ENCODE measurements at places on chromosomes 11 and 22.
A peak's percentile ranks its signal among the peaks of the same experiment; 100 is the strongest.

DNA sequence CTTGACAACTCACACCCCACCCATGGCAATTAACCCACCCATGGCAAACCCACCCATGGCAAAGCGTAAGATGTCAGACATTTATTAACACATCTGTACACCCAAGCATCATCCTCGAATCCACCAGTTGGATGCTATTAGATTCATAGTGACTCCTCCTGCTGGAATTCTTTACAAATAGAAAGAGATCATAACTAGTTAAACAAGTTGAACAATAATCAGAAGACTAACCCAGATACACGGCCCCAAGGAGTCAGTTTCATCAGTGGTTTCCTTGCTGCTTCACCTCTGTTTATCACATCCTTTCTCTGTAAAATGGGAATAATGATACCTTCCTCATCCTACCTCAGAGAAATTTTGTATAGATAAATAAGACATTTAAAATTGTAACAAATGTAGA, 5.1 kb downstream of the GTPBP1 start:
- H3K27ac ChIP-seq = no peak overlapping the region
- no peak for DNase-seq
- peaks cover 8% of the 10 kb centered on the region for H3K36me3 ChIP-seq
- H3K4me3 ChIP-seq = no peak overlapping the region
- H3K4me1 ChIP-seq = peaks cover 5% of the 10 kb centered on the region

- no peak overlapping the region for H3K27ac ChIP-seq
- H3K4me1 ChIP-seq = no peaks in the 10 kb centered on the region
Measured at GRCh38 chr11:36532941-36533601, 23.0 kb upstream of the TRAF6 start.

GRCh38 chr11:112255067-112255720, 5.5 kb downstream of the PLET1 start:
- H3K27ac ChIP-seq = 0 out of 2 replicates have a peak overlapping the region, but pooled peaks have one; percentile 11
- H3K4me3 ChIP-seq = no peak overlapping the region
- peak; percentile 88 for DNase-seq
- H3K27me3 ChIP-seq = no peaks in the 10 kb centered on the region
- peaks cover 5% of the 10 kb centered on the region for H3K4me1 ChIP-seq

DNA sequence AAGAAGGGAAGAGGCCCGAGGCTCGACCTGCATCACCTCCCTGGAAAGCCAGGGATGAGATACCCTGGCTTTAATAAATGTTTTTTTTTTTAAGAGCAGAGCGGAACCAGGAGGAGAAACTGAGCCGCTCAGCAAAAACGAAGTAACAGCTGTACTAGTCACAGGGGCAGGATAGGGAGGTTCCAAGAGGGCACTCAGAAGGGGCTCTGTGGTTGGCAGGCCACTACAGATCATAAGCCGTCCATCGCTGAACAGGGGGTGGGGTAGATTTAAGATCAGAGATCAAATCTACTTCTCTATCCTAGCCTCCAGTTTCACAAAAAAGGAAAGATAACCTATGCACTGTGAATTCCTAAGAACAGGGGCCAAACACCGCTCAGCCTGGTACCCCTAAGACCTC, 625 bp downstream of the EIF3D start:
- peak overlapping the region; percentile 81 for H3K27ac ChIP-seq
- peak overlapping the region; percentile 88 for H3K4me3 ChIP-seq

DNA sequence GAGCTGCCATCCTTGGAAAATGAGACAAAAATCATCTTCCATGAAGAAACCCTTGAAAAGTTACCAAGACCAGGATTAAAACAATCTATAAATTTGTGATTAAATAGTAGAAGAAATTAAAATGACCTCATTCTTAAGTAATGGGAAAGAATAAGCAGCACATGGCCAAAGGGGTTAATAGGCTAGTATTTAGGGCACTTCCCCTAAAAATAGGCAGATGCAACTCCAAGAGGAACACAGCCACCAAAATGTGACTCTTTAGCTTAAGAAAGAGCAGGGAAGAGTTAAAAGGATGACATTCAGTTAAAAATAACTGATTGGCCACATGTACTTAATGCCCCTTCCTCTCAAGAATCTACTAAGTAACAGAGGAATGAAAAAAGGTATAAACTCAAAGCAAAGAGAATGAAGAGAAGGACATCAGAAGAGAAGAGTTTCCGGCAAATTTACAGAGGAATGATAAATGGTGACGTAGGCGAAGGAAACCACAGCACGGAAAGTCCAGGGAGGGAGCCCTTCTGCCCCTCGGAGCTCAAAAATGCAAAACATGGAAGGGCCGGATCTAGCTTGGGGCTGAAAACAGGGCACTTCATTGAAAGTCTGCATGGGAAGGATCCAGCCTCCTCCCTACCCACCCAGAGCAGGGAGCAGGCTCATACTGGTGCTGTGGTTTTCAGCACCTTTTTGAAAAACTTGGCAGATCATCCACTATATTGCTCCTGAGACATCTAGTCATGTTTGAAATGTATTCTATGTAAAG, 17.8 kb downstream of the SCUBE2 start:
- no peaks in the 10 kb centered on the region for H3K36me3 ChIP-seq
- no peak for DNase-seq
- H3K4me1 ChIP-seq = no peaks in the 10 kb centered on the region
- no peaks in the 10 kb centered on the region for H3K27me3 ChIP-seq
- H3K27ac ChIP-seq = no peak overlapping the region

DNA sequence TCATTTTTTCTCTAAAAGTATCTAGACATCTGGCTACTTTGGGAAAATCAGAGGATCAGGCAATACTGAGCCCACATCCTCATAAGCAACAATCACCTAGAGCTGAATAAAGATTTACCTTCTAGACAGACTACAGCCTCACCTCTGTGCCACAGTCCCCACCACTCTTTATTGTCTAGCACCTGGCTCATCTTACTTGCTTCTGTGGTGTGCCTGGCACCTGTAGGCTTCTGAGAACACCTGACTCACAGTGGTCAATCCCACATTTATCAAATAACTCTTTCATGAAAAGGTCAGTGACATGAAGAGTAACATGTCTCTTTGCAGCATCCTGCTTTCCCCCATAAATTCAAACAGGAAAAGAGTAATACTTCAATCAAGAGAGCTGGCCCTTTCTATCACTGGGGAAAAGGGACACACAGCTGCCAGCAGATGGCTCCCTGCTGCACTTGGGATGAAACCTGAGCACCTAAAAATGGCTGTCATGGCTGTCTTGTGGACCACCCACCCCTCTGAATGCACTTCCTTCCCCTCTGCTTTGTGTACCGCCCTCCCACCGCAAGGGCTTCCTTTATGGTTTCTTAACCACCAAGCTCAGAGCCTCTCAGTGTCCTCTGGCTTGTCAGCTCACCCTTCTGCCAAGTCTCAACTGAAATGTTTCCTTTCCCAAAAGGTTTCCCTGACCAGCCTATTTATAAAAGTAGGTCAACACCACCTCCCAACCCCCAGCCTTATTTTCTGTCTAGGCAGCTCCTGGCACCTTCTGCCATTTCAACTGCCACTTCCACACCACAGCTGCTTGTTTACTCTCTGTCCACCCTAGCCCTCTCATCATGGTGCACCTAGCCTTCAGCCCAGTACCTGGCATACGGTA, 9.3 kb downstream of the TFIP11 start:
- peaks cover 56% of the 10 kb centered on the region for H3K36me3 ChIP-seq
- no peaks in the 10 kb centered on the region for H3K4me1 ChIP-seq
- no peak overlapping the region for H3K4me3 ChIP-seq
- H3K27ac ChIP-seq = no peak overlapping the region
- no peaks in the 10 kb centered on the region for H3K27me3 ChIP-seq

DNA sequence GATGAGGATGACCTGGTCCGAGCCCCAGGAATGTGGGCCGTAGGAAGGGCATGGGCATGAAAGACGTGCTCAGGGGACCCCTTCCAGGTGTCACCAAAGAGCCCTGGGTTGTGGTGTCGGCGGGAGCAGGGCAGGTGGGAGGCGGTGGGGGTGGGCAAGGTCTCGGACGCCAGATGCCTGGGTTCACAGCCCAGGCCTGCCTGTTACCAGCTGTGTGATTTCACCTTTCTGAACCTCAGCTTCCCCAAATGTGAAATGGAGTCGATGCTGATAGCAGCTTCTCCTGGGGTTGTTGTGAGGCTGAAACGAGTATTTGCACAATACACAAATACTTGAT, 42.9 kb upstream of the MYEOV start:
- no peak overlapping the region for H3K4me3 ChIP-seq
- H3K4me1 ChIP-seq = peaks cover 7% of the 10 kb centered on the region
- H3K27me3 ChIP-seq = peaks cover 6% of the 10 kb centered on the region
- no peak for DNase-seq

DNA sequence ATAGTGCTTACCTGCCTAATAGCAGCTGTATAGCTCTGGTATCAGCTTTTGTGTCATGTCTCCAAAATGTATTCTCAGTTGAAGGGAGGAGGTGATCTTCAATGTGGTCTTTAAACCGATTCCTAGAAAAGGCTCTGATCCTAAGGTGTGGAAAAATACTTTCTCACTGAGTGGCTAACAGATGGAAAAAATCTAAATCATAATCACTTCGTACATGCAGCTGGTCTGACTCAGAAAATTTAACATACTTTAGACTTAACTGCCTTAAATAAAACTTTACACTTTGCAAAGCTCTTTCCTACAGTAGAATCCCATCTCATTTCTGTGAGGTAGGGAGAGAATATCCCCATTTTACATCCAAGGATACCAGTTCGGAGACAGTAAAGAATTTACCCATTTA, 38.0 kb downstream of the C2CD3 start:
- H3K27me3 ChIP-seq = no peaks in the 10 kb centered on the region
- H3K27ac ChIP-seq = no peak overlapping the region
- peaks cover 21% of the 10 kb centered on the region for H3K4me1 ChIP-seq
- H3K4me3 ChIP-seq = no peak overlapping the region

DNA sequence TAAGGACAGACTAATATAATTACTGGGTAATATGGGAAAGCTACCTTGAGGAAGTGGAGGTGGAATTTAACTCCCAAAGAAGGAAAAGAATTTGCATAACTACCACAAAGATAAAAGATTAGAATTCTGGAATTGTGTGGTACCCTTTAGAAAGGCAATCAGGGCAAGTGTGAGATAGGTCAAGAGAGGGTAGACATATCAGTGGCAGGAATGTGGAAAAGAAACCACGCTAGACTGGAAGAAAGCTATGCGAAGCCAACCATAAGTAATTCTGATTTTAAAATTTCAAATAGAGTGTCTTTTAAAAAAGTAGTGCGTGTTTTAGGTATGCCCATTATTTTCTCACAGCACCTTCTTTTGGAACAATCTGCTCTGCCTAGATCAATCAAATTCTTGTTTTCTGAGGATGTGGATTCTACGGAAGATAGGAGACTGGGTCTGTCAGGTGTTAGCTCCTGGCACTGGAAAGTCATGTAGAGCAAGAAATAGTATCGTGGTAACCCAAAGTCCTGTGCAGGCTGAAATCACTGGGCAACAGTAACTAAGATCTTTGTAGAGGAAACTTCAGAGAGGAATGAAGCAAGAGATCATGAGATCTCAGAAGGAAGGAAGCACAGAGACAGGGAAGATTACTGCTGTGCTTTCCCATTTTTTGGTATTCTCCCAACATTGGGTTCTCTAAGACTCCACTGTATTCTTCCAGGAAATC, 111.3 kb upstream of the MTMR2 start:
- peaks cover 3% of the 10 kb centered on the region for H3K36me3 ChIP-seq
- H3K4me3 ChIP-seq = no peak overlapping the region
- no peaks in the 10 kb centered on the region for H3K27me3 ChIP-seq
- no peak for DNase-seq

- no peaks in the 10 kb centered on the region for H3K4me1 ChIP-seq
- peaks cover 66% of the 10 kb centered on the region for H3K36me3 ChIP-seq
- no peak within 1 kb of the TSS for H3K27ac ChIP-seq
- no peak within 1 kb of the TSS for H3K4me3 ChIP-seq
Measured at GRCh38 chr11:67437082-67437808, at the start of gene PTPRCAP. TSS of gene PTPRCAP (minus strand) at chr11:67437682. CDS start at chr11:67437619, 63 bp downstream.

DNA sequence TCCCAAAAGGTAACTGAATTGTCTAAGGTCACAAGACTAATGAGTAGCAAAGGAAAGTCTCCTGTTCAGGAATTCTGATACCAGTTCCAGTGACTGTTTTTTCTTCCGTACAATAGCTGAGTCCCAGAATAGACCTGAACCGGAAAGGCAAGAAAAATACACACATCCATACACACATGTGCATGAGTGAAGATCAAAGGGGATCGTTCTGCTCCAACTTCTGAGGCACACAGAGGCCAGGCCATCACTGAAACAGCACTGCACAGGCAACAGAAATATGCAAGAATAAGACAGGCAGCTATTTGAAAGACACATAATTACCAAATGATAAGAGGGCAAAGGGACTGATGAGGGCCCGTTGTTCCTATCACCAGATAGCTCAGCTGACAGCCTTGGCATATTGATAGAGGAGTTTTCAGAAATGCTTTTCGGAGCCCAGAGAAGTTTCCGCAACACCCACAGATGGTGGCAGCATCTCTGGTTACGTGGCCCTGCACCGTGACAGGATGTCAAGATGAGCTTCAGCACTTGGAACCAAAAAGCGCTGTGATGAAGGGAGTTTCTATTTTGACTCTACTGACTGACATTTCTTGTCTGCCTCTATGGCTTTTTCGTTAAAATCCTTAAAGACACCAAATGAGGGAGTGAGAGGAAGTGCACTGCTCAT, 280.6 kb downstream of the LARGE1 start:
- H3K36me3 ChIP-seq = no peaks in the 10 kb centered on the region
- H3K4me1 ChIP-seq = no peaks in the 10 kb centered on the region
- H3K27me3 ChIP-seq = no peaks in the 10 kb centered on the region
- H3K27ac ChIP-seq = no peak overlapping the region
- DNase-seq = no peak

- H3K4me1 ChIP-seq = no peaks in the 10 kb centered on the region
- H3K27me3 ChIP-seq = no peaks in the 10 kb centered on the region
- no peak overlapping the region for H3K27ac ChIP-seq
- H3K36me3 ChIP-seq = no peaks in the 10 kb centered on the region
Measured at GRCh38 chr11:127195501-127196120, 195.0 kb upstream of the KIRREL3 start.

DNA sequence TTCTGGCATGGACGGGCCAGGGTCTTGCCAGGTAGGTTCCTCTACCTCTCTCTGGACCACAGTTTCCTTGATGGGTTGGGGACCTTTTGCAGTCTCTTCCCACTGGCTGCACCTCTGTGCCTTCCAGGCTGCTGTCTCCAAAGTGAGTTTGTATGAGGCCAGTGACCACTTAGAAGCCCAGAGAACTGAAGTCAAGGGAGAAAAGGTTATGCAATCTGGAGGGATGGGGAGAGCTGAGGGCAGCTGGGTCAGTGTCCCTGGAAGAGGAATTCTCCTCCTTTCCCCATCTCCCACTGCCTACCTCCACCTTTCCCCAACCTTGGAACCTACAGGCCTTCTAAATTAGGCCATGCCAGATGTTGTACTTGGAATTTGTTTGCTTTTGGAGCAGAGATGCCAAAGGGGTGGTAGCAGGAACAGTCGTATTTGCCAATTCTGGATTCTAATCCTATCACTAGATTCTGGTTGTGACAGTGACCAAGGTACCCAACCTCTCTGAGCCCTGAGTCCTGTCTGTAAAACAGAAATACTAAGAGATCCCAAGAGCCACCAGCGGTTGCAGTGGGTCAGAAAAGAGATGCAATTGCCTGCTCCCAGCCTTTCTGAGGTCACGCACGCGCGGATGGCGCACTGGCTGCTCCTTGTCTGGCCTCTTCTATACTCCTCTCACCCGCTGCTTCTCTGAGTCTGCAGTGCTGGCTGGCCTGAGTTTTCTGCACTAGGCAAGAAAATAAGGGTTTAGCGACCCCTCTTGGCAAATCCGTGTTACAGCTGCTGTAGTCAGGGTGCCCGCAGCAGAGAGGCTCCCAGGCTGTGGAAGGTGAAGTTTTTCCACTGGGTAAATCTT, 10.7 kb upstream of the ACCSL start:
- peak; percentile 82 for DNase-seq
- no peaks in the 10 kb centered on the region for H3K36me3 ChIP-seq
- H3K4me3 ChIP-seq = no peak overlapping the region
- no peak overlapping the region for H3K27ac ChIP-seq

GRCh38 chr11:120540744-120541465, 29.4 kb downstream of the GRIK4 start:
- peak; percentile 78 for DNase-seq
- H3K36me3 ChIP-seq = no peaks in the 10 kb centered on the region
- no peak overlapping the region for H3K27ac ChIP-seq
- no peaks in the 10 kb centered on the region for H3K27me3 ChIP-seq
- no peak overlapping the region for H3K4me3 ChIP-seq
- peaks cover 4% of the 10 kb centered on the region for H3K4me1 ChIP-seq

All from IMR-90 (cell line).